ENCODE measurements at places on chromosomes 11 and 22.
A peak's percentile ranks its signal among the peaks of the same experiment; 100 is the strongest.

DNA sequence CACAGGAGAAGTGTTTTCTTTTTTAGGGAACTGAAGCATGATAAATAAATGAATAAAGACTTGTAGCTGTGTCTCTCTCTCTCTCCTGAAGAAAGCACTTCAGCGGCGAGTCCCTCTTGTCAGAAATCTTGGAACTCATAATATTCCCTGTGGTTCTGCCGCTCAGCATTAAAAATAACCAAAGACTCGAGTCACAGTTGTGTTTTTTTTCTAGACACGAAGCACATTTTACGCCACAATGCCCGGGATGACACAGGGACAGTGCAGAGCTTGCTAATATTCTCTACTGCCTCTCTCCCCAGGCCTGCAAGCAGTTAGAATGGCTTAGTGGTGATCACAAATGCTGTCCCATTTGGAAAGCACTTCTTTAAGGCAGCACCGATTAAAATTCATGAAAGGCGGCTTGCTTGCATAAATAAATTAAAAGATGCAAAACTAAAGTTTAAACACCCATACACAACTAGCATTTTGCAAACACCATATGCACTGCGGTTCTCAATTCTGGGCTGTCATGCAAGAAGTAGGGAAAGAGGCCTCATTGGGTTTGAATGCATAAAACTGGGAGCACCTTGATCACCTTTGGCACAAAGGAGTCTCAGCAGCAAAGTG lies 597.4 kb downstream of the SOX6 start:
- DNase-seq: no peak

DNA sequence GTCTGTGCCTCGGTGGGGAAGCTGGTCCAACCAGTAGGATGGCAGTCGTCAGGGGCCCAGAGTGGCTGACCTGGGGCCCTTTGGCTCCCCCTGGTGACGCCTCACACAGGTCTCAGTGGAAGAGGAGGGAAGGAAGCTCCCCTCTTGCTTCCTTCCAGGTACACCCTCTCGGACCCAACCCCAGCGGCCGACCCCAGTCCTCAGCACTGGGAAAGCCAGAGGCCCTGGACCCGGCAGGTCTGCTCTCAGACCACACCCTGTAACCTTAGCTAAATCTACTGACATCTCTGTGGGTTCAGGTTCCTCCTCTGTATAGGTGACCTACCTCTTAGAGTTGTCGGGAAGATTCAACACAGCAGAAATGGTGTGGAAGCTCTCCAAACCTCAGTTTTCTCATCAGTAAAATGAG lies 3.4 kb upstream of the SCUBE1 start:
- no peak for DNase-seq

- DNase-seq: no peak
These were observed 136.3 kb upstream of the TEAD1 start for GRCh38 chr11:12537778-12538401.

DNA sequence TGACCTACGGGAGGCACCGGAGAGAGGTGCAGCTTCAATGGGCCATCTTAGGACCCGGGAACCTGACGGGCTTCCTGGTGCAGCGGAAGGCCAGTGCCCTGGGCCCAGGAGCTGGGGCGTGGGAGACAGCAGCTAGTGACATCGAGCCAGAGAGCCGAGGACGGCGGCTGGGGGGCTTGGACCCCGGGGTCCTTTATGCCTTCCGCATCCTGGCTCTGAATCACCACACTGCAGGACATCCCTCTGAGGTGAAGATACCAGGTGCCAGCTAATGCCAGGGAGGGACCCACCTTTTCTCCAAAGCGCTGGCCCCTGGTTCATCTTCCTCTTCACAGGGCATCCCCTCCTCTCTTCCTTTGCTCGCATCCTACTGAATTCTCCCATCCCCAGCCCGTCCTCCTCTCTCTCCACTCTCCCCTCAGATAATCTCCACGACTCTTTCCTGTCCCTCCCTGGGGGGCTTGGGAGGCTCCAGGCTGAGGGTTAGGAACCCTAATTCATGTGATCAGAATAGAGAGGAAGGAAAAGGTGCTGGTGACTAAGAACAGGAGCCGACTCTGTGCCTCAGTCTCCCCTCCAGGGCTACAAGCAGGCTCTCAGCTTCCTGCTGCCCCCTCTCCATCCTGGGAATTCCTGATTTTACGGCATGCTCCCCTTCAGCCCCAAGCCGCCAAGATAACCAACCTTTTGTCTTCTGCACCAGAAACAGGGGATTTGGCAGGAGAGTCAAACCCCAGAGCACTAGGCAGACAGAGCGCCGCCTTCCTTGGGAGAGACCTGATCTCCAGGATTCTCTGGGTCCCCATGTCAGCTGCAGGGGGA lies 8.5 kb downstream of the VSIG10L2 start:
- no peak for DNase-seq

DNA sequence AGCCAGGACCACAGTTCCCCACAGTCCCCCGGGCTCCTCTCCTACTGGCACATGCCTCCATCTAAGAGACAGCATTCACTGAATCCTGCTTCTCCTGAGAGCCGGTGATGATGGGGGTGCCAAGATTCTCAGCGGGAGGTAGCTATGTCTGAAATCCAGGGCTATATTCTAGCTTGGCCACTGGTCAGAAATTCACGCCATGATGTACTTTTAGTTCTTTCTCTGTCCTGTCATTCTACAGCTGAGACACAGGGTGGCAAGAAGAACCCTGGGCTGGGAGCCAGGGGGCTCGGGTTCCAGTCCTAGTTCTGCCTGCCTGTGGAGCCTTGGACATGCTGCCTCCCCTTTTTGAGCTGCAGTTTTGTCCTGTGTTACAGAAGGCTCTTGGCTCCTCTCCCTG lies 59.2 kb upstream of the PHOX2A start:
- no peak for DNase-seq

- peak; percentile 41 for DNase-seq
These were observed 74.2 kb upstream of the MS4A8 start for GRCh38 chr11:60625262-60625661.

- no peak for DNase-seq
These were observed 32.4 kb downstream of the POU2F3 start for GRCh38 chr11:120272303-120272702.

DNA sequence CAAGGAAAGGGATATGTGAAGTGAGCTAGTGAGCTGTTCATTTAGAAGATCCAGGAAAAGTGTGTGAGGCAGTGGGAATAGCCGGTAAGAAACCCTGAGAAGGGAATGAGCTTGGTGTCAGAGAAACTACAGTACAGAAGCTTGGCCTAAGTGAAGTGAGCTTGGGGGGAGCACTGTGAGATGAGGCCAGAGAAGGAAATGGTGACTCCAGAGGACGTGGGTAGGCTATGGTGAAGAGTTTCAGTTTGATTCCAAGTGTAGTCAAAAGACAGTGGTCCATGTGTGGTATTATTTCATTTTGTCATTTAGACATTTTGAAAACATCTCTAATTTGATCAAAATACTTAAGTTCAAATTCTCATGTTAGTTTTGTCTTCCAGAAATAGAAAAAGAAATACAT lies 77.2 kb downstream of the GRK3 start:
- DNase-seq: no peak

DNA sequence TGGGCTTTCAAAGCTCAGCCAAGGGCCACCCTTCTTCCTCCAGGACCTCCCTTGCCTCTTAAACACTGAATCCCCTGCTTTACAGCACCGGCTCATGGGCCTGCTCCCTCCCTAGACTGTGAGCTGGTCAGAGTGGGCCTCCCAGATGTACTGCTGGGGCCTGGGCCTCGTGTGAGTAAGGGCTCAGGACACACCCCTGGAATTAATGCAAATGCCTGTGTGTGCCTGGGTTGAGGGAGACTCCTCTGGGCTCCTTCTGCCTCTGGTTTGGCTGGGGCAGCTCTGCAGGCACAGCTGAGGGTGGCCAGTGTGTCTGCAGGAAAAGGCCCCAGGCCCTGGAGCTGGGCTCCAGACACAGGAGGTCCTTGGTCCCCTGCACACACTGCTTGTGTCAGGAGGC lies 24.2 kb downstream of the ALX4 start:
- no peak for DNase-seq

- no peak for DNase-seq
These were observed 3.8 kb downstream of the RIC8A start for GRCh38 chr11:211295-211694.

- DNase-seq: no peak
These were observed 20.4 kb downstream of the BIRC2 start for GRCh38 chr11:102367364-102367763.

GRCh38 chr11:104165014-104165413 lies 1.1 kb upstream of the PDGFD start:
- DNase-seq: no peak

- no peak for DNase-seq
These were observed 534.0 kb upstream of the B3GAT1 start for GRCh38 chr11:134945993-134946392.

All from HFF-Myc (cell line).